ENCODE measurements at places on chromosomes 5 and 9.
A peak's percentile ranks its signal among the peaks of the same experiment; 100 is the strongest.

- DNase-seq, result no peak
These were observed 27.2 kb upstream of the SMU1 start for GRCh38 chr9:33103501-33104281.

DNA sequence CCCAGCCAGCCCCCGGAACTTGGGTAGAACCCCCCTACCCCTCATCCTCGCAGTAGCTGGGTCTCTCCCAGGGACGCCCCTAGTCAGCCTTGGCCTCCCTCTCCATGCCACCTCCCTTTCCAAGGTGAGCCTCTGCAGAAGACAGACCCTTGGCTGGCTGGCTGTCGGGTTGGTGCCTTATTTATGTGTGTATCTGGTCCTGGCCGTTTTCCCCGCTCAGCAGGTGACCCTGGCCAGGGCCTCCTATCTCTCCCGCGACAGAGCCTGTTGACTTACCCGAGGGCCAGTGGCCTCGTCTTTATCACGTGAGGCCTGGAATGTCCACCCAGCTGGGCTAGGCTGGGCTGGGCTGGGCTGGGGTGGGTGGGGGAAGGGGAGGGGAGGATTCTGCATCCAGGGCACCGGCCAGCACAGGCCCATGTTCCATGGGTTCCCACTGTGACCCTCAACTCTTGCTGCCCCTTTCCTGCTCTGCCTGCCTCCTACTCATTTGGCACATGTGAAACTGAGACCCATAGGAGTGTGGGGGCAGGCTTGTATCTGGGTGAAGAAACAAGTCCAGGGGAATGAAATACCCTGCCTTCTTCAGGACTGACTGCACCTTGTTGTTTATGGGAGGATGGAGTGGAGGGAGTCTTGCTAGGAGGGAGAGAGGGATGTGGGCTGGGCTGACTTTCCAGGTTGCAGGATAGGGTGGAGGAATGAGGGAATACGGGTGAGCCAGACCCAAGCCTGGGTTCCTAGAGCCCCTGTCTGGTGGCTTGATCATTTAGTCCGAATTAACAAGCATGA, 3.1 kb downstream of the CXXC5 start:
- DNase-seq, result peak; percentile 52

DNA sequence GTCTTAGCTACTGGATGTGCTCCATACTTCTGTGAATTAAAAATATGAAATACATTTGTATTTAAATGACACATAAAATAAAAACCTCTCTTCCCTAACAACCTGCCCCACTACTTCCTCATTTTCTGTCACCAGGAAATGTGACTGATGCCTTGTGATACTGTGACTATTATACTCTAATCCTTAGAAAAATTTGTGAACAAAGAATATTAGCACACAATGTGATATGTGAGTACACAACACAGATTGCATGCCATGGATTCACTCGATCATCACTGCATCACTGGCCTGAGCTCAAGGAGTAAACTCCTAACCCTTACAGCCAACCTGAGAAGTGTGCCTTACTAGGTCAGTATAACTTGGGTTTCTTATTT, 281.0 kb downstream of the EFNA5 start:
- no peak for DNase-seq

DNA sequence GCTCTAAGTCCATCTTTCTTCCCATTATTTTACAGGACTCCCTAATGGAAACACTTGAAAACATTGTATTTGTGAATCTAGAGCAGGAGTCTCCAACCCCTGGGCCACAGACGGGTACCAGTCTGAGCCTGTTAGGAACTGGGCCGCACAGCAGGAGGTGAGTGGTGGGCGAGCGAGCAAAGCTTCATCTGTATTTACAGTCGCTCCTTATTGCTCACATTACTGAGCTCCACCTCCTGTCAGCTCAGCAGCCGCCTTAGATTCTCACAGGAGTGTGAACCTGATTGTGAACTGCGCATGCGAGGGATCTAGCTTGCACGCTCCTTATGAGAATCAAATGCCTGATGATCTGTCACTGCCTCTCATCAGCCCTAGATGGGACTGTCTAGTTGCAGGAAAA, 111.0 kb downstream of the MED27 start:
- DNase-seq, result no peak

GRCh38 chr5:15105799-15106393, 234.3 kb upstream of the ANKH start:
- DNase-seq, result peak; percentile 67

DNA sequence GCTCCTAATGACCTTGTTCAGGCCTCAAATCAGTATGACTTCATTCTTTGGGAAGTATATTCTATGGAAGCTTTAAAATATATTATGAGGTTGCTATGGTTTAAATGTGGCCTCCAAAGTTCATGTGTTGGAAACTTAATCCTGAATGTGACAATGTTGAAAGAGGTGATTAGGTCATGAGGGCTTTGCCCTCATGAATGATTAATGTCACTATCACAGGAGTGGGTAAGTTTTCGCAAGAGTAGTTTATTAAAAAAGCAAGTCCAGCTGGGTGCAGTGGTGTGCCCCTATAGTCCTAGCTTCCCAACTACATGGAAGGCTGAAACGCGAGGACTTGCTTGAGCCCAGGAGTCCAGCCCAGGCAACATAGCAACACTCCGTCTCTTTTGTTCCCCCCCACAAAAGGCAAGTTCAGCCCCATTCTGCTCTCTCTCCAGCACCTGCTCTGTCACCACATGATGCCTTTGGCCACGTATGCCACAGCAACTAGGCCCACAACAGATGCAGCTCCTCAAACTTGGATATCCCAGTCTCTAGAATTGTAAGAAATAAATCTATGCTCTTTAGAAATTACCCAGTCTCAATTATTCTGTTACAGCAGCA, 105.3 kb downstream of the SIL1 start:
- no peak for DNase-seq

- DNase-seq, result no peak
These were observed 382.6 kb downstream of the ADGRV1 start for GRCh38 chr5:90941002-90941720.

GRCh38 chr9:87381746-87382145, 115.9 kb upstream of the DAPK1 start:
- peak; percentile 41 for DNase-seq

- DNase-seq, result peak; percentile 66
These were observed at the start of gene CDO1 for GRCh38 chr5:115816226-115817081. Gene CDO1, minus strand, starts transcription at chr5:115816659. Its CDS starts 262 bp downstream, at chr5:115816397.

- peak; percentile 80 for DNase-seq
These were observed 18.5 kb upstream of the SNX2 start for GRCh38 chr5:122756264-122756911.

DNA sequence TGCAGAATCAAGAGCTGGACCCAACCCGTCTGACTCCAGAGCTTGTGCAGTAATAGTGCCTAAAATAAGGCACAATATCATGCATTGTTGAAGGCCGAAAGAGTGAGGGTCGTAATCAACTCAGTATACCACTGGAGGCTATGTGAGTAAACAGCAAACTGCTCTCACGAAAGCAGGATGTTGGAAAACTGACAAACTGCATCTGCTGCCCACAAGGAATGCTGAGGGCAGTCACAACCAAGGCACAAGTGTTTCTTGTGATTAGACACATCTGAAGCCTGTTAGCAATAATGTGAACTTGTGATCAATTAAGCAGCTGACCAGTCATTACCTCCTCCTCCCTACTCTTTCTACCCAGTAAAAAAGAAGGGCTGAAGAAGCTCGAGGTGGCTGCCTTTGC, 48.8 kb downstream of the TRPM3 start:
- DNase-seq, result no peak

GRCh38 chr5:130037905-130038304, 133.6 kb downstream of the CHSY3 start:
- DNase-seq, result no peak

- DNase-seq, result no peak
These were observed 16.9 kb upstream of the SNCAIP start for GRCh38 chr5:122295138-122295537.

- no peak for DNase-seq
These were observed 10.6 kb downstream of the TMEM250 start for GRCh38 chr9:136107953-136108647.

- no peak for DNase-seq
These were observed 82.7 kb downstream of the DOCK8 start for GRCh38 chr9:297104-297972.

DNA sequence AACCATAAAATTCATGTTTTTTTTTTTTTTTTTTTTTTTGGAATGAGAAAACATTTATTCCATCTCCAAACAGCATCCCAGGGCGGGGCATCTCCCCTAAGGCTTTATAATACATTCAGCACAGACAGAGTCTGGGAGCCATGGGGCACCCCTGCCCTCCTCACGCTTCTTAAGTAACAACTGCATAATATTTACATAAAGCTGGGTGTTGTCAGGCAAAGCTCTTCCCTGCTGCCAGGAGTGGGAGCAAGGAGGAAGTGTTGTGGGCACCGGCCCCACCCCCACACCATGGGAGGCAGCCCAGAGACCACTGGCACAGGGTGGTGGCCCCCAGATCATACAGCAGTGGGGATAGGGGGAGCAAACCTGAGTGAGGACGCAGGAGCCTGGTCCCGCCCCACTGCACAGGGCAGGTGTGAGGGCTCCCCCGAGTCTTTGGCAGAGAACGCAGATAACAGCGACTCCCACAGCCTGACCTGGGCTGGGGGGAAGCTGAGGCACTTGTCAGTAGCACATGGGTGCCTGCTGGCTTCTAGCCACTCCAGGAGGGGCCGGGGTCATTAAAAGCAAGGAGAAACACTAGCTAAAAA, 86.1 kb upstream of the CEP78 start:
- no peak for DNase-seq

DNA sequence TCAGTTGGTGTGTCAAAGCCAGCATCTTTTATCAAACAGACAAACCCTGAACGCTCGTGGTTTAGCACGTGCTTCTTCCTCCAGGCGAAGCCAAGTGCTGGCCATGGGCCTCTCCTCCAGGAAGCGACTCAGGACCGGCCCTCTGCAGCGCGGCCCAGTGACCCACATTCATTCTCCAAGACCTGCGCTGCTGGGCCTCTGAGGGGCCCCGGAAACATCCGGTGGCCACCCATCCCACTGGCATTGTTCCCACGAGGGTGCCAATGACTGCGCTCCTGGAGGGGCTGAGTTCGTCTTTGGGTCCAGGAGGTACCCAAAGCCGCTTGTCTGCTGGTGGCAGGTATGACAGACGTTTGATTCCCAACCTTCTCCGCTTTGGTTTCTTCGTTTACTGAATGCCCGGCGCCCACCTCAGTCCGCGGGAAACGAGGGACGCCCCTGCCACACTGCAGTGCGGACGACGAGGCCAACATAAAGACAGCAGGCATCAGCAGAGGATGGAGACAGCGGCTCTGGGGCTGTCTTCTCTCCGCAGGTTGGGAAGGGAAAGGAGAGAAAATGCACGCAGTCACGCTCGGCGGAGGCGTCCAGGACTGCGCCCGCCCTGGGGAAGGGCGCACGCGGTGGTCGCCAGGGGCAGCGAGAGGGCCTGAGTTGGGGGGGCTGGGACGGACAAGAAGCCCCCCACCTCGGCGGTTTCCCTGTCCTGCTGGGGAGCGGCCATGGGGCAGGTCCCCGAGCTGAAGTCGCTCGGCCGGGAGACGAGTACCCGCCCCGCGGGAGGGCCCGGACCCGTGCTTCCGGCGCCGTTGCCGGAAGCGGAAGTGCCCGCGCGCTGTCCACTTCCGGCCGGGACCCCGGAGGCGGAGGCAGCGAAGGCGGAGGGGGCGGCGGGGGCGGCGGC, at the start of gene EXOC3:
TSS of gene EXOC3 (plus strand) at position 842 of the 904 bp plus-strand sequence. CDS start 3,030 bp downstream, outside the sequence.
- peak; percentile 75 for DNase-seq

- no peak for DNase-seq
These were observed 85.8 kb upstream of the IL6ST start for GRCh38 chr5:56080375-56081052.

- peak; percentile 45 for DNase-seq
These were observed 564.0 kb upstream of the KLF4 start for GRCh38 chr9:108053555-108054061.

- DNase-seq, result no peak
These were observed 9.7 kb downstream of the NOL8 start for GRCh38 chr9:92315456-92315855.

DNA sequence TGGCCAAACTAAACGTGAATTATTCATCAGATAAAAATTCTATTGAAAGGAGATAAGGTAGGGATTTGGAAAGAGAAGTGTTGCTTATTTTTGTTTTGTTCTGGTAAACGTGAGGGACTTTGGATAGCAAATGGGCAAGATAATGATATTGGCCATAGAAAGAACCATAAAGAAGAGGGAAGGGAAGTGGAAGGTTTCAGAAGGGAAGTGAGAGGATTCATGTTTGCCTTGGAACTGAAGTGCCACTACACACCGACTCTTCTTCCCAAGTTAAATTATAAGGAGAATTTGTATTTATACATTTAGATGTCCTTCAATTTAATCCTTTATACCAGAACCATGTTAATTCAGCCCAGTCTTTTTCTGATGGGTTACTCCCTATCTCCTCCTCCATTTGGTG, 42.1 kb upstream of the TAF11L2 start:
- DNase-seq, result no peak

- no peak for DNase-seq
These were observed 54.6 kb upstream of the CLINT1 start for GRCh38 chr5:157913575-157913974.

GRCh38 chr5:91955610-91956009, 572.5 kb upstream of the ARRDC3 start:
- DNase-seq, result peak; percentile 28

DNA sequence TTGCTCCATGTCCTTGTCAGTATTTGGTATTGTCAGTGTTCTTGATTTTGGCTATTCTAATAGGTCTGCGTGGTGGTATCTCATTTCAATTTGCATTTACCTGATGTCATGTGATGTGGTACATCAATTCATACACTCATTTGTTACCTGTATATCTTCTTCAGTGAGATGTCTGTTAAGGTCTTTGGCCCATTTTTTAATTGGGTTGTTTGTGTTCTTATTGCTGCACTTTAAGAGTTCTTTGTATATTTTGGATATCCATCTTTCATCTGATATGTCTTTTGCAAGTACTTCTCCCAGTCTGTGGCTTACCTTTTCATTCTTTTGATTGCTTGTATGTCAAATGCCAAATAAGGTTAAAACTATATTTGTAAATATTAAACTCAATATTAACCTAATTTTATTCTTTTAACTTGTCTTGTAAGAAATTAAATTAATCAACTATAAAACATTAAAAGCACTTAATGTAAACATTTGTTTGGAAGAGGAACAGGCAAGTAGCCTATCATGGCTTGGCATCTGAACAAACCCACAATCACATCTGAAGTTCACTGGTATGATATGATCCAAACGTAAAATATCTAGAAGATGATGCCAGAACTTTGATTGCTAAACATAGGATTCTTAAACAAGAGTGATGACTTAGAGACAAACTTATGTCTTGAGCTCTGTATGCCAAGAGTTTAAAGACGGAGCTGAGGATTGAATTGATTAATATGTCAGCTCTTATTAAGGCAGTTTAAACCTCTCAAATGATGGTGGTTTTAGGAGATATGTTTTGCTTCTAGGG, 587.3 kb downstream of the ANXA1 start:
- no peak for DNase-seq

DNA sequence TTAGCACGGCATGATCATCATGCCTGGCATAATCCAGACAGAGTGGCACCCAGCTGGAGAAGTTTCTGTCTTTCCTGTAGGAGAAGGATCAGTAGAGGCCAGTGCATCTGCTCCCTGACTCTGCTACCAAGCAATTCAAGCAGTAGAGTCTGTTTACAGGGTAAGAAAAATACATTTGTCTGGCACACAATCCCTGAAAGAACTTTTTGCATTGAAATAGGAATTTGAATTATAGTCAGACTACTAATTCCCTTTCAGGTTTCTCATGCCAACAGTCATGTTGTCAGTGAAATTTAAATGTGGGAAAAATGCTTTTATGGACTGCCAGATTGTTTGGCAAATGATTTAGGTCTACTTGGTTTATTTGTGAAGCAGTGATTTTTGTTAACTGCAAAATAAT, 125.6 kb downstream of the RAB3C start:
- no peak for DNase-seq

Measured in fibroblast of skin of back (primary cell).